ENCODE measurements at places on chromosomes 1 and 21. TPM values are rescaled to one million over a fixed set of nuclear protein-coding genes. Genes with fewer than 3 reads are reported as not detected.

Gene PIK3C2B
- total RNA-seq = 40.3 TPM

Gene SEC16B
- total RNA-seq = 6.3 TPM

Gene LCK
- 8.5 TPM for total RNA-seq

Gene GRIK3
- total RNA-seq = 2.2 TPM

Gene SZRD1
- 42.3 TPM for total RNA-seq

Gene PGBD5
- 5.3 TPM for total RNA-seq

Gene APCS
- total RNA-seq = not detected

Measured in metanephros (tissue), 2 donors.